ENCODE measurements at places on chromosomes 13 and 19.

DNA sequence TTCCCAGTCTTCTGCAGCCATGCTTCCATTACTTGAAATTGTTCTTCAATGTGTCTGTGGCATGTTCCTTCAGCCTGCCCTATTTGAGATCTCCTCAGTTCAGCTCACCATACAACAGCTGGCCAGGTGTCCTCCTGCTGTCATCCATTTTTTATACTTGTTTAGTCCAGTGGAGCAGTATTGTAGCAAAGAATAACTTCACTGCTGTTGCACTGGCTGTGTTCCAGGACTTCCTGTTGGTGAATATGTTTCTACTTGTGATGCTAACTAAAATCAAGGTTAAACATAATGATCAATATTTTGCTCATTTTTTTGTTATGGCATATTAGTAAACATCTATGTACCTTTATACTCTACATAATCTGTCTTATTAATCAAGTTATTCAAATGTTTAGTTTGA lies 1394.1 kb downstream of the PCDH9 start:
- no peak for DNase-seq

GRCh38 chr13:74132776-74133656 lies 1.2 kb downstream of the KLF12 start:
- DNase-seq = peak; percentile 21

- peak; percentile 82 for DNase-seq
These were observed 13.9 kb downstream of the RABAC1 start for GRCh38 chr19:41945135-41945766.

DNA sequence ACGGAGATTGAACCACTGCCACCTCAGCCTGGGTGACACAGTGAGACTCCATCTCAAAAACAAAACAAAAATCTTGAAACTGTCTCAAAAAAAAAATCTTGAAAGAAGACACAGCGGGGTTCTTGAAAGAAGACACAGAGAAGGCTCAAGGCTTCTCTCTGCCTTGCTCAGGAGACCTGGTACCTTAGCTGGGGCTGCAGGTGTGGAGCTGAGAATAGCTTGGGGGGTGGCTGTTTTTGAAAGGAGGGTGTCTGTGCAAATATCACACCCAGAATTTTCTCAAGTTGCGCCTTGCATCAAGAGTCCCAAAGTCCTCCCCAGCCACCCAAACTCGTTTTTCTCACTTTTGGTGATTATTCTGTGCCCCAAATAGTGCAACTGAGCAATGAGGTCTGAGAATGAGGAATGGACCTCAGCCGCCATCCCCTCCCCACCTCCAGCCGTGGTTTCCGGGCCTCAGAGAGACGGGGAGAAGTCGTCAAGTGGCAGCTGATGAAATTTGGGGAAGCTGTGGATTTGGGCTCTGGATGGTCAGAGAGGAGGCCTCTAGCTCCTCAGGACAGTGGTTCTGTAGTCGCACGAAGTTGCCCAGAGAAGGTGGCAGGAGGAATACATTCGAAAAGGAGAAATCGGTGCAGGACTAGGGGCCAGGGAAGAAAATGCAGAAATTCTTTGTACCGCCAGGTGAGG lies 8.8 kb downstream of the S1PR2 start:
- no peak for DNase-seq

DNA sequence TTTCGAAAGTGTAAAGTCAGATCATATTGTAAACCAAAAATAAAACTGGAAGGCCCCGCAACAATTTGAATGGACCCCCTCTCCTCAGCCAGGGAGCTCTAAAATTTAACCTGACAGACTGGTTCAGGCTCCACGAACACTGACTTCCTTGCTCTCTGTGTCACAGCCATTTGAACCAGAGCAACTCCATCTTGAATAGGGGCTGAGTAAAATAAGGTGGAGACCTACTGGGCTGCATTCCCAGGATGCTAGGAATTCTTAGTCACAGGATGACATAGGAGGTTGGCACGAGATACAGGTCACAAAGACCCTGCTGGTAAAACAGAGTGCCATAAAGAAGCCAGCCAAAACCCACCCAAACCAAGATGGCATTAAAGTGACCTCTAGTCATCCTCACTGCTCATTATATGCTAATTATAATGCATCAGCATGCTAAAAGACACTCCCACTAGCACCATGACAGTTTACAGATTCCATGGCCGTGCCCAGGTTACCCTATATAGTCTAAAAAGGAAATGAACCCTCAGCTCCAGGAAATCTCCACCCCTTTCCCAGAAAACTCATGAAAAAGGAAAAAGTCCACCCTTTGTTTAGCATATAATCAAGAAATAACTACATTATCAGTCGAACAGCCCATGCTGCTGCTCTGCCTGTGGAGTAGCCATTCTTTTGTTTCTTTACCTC lies 43.1 kb downstream of the RFXAP start:
- no peak for DNase-seq

GRCh38 chr19:6828698-6829633 lies 56.5 kb downstream of the VAV1 start:
- no peak for DNase-seq

DNA sequence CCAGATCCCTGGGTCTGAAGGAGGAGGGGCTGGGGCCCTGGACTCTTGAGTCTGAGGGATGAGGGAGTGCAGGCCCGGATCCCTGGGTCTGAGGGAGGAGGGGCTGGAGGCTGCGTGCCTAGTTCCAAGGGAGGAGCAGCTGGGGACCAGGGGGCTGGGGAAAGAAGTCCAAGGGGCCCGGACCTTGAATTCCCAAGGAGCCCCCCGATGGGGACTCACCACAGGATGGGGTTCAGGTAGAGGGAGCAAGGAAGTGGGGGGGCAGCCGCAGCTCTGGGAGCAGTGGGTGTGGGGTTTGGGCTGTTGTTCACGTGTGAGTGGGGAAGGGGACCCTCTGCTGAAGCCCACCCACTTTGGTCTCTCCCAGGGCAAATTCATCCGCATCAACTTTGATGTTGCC lies 23.1 kb downstream of the MYH14 start:
- no peak for DNase-seq

DNA sequence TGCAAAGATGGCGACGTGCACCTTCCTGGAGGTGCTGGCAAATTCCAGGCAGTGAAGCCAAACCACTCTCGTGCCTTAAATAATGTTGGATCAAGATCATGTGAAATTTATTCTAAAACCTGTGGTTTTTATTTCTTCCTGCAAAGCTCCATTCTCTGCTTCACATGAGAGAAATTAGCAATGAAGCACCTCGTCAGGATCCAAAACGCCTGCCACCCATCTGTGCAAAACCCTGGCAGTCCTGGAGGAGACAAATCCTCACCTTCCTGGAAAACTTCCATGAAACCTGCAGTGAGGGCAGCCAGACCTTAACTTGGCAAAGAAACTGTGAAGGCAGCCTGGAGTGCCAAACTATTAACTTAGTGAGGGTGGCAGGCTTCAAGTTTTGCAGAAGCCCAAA lies 47.6 kb downstream of the CHST8 start:
- no peak for DNase-seq

- DNase-seq = no peak
These were observed 4.4 kb downstream of the UPK1A start for GRCh38 chr19:35670686-35671085.

- DNase-seq = no peak
These were observed 25.5 kb upstream of the ZNF562 start for GRCh38 chr19:9700229-9700981.

- DNase-seq = no peak
These were observed 73.8 kb downstream of the GADD45B start for GRCh38 chr19:2549701-2550191.

DNA sequence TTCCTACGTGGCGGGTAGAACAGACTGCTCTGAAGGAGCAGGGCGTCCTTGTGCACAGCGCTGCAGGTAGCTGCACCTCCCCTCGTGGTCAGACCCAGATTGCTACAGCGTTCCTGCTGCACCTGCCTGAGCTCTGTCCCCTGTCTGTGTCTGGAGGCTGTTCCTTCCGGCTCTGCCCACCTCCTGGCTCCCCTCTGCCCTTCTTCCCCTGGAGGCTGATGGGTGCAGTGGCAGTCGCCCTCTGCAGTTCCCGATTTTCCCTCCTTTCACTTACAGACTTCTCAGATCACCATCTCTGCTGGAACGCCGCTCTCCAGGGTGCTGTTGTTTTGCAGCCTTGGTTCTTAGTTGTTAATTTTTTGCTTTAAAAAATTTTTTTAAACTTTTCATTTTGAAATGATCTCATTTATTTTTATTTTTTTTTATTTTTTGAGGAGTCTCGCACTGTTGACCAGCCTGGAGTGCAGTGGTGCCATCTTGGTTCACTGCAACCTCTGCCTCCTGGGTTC lies 53.6 kb downstream of the SMARCA4 start:
- no peak for DNase-seq

DNA sequence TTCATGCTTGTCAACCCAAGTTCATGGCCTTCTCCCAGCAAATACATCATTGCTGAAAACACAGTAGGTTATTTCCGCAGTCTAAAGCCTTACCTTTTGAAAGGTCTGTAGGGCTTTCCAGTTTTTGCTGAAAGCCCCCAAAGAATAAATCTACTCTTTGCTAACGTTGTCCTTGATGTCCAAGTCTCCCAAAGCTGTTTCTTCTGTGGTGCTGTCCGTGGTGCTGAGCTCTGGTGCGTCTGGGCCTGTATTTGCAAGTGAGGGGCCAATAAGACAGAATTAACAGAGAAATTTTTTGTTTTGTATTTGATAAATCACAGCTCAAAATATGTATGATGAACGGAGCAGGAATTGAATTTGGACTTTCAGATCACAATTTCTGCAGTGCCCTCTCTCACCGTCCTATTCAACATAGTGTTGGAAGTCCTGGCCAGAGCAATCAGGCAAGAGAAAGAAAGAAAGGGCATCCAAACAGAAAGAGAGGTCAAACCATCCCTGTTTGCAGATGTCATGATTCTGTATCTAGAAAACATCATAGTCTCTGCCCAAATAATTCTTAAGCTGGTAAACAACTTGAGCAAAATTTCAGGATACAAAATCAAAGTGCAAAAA lies 9.8 kb upstream of the LGALS16 start:
- no peak for DNase-seq

GRCh38 chr19:55080121-55080967 lies 4.7 kb downstream of the EPS8L1 start:
- no peak for DNase-seq

DNA sequence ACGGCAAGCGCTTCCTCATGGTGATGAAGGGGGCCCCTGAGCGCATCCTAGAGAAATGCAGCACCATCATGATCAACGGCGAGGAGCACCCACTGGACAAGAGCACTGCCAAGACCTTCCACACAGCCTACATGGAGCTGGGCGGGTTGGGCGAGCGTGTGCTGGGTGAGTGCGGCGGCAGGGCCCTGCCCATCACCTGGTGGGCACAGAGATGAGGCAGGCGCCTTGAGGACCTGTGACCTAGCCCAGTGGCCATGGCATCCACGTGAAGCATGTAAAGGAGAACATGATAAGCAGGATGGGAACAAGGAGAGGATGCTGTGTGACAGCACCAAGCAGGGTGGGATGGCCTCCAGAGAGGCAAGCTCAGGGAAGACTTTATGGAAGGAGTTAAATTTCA lies 18.5 kb downstream of the ATP12A start:
- no peak for DNase-seq

DNA sequence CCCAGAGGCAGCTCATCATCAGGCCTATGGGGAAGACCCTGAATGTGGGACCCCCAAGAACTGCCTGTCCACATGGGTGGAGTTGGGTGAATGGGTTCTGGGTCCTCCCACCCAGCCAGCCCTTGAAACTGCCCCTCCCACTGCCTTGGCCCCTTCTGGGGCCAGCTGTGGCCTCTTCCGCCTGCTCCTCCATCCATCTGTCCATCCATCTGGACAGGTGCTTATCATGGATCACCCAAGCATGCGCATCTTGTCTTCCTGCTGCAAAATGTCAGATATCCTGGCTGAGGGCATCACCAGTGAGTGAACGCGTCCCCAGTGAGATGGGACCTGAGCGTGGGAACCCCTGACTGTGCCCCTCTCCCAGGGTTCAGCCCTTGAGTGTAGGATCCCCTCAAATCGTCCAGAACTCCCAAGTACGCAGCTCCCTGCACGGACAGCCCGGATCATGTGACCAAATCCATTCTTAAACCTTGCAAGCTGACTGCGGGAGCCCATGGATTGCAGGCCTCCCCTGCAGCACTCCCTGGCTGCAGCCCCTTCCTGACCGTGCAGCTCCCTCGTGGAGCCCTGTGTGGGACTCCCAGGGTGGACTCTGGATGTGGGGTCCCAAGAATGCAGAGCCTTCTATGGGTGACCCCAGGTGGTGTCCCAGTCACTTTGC lies 2.0 kb downstream of the STXBP2 start:
- no peak for DNase-seq

DNA sequence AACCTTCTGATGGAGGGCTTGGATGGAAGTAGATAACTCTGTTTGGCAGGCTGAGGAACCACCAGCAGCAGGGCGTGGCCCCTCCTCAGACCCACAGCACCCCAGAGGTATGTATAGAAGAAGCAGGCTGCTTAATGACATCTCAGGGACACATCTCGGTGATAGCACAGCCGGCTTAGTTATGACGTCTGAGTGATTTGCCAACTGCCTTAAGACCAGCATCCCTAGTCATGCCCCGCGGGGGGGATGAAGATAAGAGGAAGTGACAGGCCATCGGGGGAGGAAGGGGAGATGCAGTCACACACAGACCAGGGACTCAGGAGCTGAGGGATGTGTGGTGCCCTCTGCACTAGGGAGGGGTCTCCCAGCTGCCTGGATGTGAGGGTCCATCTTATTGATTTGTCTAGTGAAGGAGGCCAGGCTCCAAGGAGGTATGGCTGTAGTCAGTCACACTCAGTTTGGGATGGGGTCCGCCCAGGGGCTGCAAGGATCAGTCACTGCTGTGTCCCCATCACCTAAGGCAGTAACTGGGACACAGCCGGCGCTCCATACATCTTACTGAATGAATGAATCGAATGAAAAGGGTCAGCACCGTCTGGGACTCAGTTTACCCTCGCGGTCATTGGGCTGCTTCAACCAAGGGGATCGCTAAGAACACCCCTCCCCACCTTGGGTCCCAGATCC lies 19.2 kb upstream of the ERCC1 start:
- DNase-seq = no peak

DNA sequence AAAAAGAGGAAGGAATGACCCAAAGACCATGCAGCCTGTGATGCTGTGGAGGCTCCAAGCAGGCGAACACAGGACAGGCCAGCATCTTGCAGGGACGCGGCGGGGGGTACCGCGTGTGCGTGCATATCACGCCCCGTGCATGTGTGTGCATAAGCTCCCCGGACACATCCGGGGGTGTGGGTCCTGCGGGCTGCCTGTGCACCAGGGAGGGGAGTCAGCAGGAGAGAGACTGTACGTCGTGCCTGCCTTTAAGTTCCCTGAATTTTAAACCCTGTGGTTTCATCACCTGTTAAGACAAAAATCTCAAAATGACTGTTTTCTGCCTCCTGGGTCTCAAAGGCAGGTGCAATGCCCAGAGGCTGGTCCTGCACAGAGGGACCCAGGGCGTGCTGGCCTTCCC lies 16.6 kb downstream of the ADAT3 start:
- DNase-seq = no peak

DNA sequence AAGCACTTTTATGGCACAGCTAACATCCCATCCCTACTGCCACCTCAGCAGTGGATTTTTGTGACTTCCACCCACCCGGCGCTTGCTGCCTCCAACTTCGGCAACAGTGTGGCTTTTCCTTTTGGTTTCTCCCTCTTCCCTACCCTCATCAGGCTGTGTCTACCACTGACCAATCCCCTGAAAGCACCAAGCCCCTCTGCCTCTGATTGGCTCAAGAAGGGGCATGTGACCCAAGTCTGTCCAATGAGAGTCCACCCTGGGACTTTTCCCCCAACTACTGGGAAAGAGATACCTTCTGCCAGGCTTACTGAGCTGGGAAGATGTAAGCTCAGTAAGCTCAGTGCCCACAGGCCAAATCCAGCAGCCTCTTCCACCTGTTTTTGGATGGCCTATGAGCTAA lies 5.8 kb downstream of the SMIM7 start:
- no peak for DNase-seq
